ENCODE measurements at places on chromosomes 2 and 18. TPM values are rescaled to one million over a fixed set of nuclear protein-coding genes. Genes with fewer than 3 reads are reported as not detected.

DNA sequence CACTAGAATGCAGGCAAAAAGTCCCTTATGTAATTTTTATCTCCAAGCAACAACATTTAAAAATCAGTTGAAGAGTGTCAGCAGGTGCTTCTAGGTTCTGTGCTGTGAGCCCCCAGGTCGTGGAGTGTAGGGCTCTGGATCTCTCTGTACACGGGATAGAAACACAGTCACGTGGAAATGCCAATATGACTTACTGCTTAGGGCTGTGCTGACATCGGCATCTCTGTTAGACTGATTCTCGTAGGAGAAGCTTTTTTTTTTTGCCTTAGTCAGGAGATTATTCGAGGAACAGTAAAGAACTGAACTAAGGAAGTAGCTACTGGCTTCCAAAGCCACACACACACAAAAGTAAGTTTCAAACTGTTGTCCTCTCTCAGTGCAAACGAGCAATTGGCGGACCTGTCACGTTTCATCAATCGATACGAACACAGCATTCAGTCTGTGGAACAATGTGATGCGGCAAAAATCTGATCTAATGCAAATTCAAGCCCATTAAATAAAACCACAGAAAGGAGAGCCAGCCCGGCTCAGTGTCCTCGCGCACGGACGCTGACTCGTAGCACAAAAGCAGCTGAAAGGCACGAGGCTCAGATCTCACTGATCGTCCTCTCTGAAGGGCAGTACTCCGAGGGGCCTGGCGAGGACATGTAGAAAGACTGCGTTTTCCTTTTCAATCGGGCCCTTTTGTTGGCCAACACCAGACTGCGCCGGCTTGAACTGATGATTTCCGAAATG is 41.5 kb downstream of the PRELID3A start:
- no peak overlapping the region for H3K4me3 ChIP-seq
- H3K27ac ChIP-seq: no peak overlapping the region
- no peak for DNase-seq
- H3K4me1 ChIP-seq: no peaks in the 10 kb centered on the region
- no peaks in the 10 kb centered on the region for H3K27me3 ChIP-seq

GRCh38 chr2:9360701-9361100 is 62.6 kb downstream of the ITGB1BP1 start:
- H3K27me3 ChIP-seq: no peaks in the 10 kb centered on the region
- H3K4me1 ChIP-seq: no peaks in the 10 kb centered on the region
- DNase-seq: no peak
- H3K36me3 ChIP-seq: no peaks in the 10 kb centered on the region

DNA sequence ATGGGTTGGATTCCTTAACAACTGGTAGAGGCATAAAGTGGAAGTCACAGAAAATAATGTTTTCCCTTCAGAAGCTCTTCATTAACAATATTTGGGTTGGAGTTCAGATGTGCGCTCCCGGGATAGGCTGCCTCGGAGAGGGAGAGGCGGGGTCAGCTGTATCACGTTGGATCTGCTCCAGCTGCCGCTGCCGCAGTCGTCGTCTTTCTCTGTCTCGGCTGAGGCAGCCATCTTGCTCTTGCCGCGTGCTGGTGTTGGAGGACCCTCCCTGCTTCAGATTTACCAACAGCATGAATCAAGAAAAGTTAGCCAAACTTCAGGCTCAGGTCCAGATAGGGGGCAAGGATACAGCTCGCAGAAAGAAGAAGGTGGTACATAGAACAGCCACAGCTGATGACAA is 35.1 kb downstream of the TANC1 start:
- no peak overlapping the region for H3K4me3 ChIP-seq
- DNase-seq: no peak
- H3K27ac ChIP-seq: no peak overlapping the region
- H3K36me3 ChIP-seq: no peaks in the 10 kb centered on the region
- H3K27me3 ChIP-seq: no peaks in the 10 kb centered on the region
- H3K4me1 ChIP-seq: peaks cover 9% of the 10 kb centered on the region

- H3K4me3 ChIP-seq: no peak overlapping the region
- H3K4me1 ChIP-seq: peaks cover 25% of the 10 kb centered on the region
- H3K27ac ChIP-seq: peak overlapping the region; percentile 48
Observed at GRCh38 chr18:63326011-63326410, 6.4 kb upstream of the BCL2 start.

DNA sequence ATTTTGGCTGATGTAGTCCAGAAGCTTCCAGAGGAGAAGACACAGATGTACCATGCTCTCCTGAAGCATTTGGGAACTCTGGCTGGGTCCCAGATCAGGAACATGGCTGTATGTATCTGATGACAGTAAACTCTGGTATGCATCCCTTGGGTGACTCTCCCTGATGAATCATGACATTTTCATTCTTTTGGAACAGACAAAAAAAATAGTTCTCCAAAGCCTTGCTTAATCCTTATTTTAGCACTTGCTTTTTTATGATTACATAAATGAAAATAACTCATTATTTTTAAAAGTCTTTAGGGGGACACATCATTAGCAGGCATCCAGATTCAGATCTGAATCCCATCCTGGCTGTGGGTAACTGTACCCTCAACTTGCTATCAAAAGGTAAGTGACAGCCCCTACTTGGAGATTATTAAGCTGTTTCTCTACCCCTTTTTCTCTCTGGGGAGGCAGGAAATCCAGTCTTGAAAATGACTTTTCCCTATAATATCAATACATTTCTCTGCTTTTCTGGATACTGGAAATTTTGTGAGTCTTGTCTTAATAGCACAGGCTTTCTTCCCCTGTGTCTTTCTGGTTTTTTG is 23.3 kb downstream of the AOX1 start:
- peak; percentile 35 for DNase-seq
- no peaks in the 10 kb centered on the region for H3K27me3 ChIP-seq
- no peaks in the 10 kb centered on the region for H3K4me1 ChIP-seq
- H3K27ac ChIP-seq: no peak overlapping the region

DNA sequence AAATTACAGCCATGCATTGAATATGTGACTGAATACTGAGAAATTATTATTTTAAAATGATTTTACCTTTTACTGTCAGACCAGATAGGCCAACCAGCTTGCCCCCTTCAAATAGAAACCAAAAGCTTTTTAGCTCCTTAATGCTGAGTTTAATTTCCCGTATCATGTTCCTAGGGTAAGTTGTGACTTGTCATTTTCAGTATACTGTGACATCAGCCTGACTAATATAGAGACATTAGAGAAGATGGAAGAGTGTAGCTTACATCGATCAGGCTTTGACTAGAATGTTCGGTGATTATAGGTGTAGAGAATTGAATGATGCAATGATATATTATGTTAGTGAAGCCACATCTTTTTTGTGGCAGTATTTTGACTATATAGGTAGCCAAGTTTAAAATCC is 50.6 kb upstream of the ZEB2 start:
- H3K27ac ChIP-seq: no peak overlapping the region
- no peaks in the 10 kb centered on the region for H3K27me3 ChIP-seq
- no peak for DNase-seq
- no peak overlapping the region for H3K4me3 ChIP-seq
- H3K36me3 ChIP-seq: no peaks in the 10 kb centered on the region

- no peak overlapping the region for H3K4me3 ChIP-seq
- DNase-seq: no peak
- H3K27ac ChIP-seq: no peak overlapping the region
- H3K36me3 ChIP-seq: no peaks in the 10 kb centered on the region
- H3K4me1 ChIP-seq: no peaks in the 10 kb centered on the region
Observed at GRCh38 chr2:67702284-67702683, 305.2 kb downstream of the ETAA1 start.

DNA sequence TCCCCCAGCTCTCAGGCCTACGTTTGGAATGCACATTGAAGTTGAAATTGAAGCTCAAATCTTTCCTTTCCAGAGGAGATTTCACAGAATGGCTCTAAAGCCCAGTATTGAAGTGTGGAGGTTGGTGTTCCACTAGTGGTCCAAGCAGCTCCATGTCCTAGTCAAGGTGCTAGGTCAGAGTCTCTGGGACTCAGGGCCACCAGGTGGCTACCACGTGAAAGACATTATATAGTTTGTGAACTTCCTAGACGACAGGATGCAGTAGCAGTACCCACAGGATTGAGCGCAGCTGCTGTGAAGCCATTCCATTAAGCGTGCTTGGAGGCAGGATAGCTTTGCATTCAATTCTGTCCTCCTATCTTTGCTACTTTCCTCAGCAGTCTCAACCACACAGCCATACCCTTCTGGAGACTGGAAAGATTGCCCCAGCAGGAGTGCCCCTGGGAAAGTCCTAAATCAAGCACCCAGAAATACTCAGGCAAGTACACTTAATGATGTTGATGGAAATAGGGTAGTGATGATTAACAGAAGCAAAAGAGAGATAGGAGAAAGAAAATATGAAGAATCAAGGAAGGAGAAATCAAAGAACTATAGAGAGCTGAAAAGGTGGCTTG is 4.7 kb upstream of the TGFA start:
- peaks cover 28% of the 10 kb centered on the region for H3K4me1 ChIP-seq
- H3K4me3 ChIP-seq: no peak overlapping the region
- H3K27ac ChIP-seq: peak overlapping the region; percentile 76
- H3K27me3 ChIP-seq: no peaks in the 10 kb centered on the region

GRCh38 chr2:84022810-84023431 is 436.2 kb downstream of the SUCLG1 start:
- H3K27me3 ChIP-seq: no peaks in the 10 kb centered on the region
- no peaks in the 10 kb centered on the region for H3K4me1 ChIP-seq
- no peak overlapping the region for H3K4me3 ChIP-seq
- no peak overlapping the region for H3K27ac ChIP-seq

- no peaks in the 10 kb centered on the region for H3K4me1 ChIP-seq
- H3K36me3 ChIP-seq: no peaks in the 10 kb centered on the region
- H3K4me3 ChIP-seq: no peak overlapping the region
- H3K27ac ChIP-seq: no peak overlapping the region
Observed at GRCh38 chr2:29222381-29223179, 107.4 kb downstream of the CLIP4 start.

Gene TP53I3
- 18.5 TPM for total RNA-seq

Gene AQP4
- not detected for total RNA-seq

Gene PIEZO2
- total RNA-seq: 40.7 TPM

Gene PSMA8
- total RNA-seq: not detected

Gene NYAP2
- total RNA-seq: 0.52 TPM

Gene FBXO41
- 11.2 TPM for total RNA-seq

All from body of pancreas (tissue), 4 donors.